GM13976 (cell line): ENCODE measurements at places on chromosomes 7 and 10.

- DNase-seq = no peak
These were observed 27.2 kb upstream of the PLEKHA1 start for GRCh38 chr10:122347170-122347841.

GRCh38 chr7:145313551-145313950, 477.7 kb upstream of the TPK1 start:
- no peak for DNase-seq

GRCh38 chr7:5692112-5692844, 89.2 kb downstream of the RNF216 start:
- DNase-seq = no peak

DNA sequence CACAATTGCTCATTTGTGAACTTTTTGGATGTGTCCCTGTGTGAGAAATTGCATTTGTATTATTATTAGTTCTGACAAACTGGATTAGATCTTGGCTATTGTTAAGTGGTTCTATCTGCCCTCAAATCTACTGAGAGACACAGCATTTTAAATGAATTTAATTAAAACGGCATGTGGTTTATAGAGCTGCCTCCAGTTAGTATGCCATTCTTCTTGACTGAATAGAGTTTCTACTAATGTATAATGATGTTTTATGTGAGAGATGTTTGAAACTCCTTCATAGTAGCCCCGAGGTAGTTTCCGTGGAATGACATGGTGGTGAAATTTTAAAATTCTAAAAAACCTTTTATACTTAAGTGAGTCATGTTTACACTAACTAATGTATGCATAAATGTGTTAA, 110.9 kb downstream of the DYNC1I1 start:
- no peak for DNase-seq

GRCh38 chr10:34751272-34751671, 63.8 kb downstream of the PARD3 start:
- no peak for DNase-seq

DNA sequence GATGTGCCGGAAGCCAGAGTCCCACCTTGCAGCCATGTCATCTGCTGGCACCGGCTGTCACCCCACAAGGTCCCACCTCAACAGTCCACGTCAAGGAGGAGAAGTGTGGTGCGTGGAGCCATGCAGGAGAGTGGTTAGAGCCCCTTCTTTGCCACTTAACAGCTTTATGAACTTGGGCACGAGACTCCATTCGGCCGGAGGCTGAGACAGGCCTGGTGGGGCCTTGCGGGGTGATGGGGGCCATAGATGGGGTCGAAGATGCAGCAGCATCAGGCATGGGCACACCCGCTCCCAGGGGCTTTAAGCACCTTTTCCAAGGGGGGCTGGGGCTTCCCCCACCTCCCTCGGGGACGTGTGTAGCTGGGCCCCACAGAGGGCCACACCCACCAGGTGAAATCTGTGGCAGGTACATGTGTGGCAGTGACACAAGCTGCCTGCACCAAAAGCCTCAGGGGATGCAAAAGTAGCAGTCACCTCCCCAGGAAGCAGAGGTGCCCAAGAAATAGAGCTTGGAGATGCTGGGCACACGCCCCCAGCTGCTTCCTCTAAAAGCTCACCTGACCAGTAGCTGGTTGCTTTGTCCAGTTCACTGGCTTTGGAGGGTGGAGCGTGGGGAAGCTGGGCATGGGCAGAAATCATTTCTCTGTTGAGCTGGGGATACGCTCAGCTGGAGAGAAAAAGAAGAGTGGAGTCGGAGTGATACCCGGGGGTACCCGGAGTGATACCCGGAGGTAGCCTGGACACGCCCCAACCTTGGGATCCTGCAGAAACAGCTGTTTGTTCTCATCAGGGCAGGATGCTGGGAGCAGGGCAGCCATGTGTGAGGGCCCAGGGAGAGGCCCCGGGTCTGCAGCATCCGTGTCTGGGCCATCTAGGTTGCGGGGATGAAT, 199.8 kb downstream of the EBF3 start:
- DNase-seq = no peak

DNA sequence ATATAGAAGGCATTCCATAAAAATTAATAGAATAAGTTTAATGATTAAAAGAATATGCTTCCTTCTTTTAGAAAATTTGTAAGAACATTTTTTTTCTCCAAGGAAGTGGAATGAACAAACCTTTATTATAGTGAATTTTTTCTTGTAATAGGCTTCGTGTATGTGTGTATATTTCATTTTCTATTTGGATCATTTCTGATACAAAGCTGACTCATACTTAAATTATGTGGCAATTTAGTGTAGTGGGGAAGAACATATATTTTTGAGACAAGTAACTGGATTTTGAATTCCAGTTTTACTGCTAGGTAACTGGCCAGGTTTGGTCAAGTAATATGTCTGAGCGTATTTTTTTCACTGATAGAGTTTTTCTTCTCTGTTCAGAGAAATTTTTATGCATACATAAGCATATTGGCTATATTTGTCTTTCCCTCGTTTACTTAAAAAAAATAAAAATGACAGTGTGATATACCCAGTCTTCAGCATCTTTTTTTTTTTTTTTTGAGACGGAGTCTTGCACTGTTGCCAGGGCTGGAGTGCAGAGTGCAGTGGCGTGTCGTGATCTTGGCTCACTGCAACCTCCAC, 50.8 kb downstream of the CDK13 start:
- DNase-seq = no peak

DNA sequence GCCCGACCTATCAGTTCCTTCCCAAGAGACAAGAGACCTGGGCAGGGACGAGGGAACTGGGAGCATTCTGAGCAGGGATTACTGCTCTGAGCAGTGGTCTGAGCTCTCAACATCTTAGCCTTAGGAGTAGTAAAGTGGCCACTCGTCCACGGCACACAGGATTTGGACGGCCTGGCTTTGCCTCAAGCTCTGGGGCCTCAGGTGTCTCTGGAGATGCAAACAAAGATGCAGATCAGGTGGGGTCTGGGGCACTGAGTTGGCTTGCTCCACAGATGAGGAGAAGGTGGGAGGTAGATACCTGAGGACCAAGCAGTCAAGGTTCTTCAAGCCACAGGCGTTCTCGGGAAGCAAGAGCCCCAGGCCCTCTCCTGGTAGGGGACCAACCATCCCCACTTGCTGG, 16.1 kb upstream of the NPFFR1 start:
- no peak for DNase-seq

DNA sequence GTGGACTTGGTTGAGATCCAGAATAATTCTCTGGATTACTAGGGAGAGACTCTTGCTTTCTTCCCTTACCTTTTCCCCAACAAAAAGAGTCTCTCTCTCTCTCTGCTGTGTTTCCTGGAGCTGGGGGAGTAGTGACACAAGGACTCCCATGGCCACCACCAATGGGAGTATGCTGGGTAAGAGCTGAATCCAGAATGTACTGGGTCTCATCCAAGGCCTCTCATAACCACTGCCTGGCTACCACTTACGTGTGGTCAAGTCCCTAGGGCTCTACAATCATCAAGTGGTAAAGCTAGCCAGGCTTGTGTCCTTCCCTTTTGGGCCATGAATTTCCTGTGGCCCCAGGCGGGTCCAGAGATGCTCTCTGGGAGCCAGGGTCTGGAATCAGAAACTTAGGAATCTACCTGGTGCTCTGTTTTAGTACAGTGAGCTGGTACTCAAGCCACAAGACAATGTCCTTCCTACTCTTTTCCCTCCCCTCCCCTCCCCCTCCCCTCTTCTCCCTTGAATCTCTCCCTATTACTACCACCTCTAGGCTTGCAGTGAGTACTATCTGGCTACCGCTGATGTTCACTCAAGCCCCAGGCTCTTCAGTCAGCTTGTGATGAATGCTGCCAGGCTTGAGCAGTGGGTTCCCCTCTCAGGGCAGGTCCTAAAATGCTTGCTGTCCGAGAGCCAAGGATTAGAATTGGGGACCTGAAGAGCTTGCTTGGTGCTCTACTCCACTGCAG, 196.6 kb downstream of the BBS9 start:
- DNase-seq = no peak

DNA sequence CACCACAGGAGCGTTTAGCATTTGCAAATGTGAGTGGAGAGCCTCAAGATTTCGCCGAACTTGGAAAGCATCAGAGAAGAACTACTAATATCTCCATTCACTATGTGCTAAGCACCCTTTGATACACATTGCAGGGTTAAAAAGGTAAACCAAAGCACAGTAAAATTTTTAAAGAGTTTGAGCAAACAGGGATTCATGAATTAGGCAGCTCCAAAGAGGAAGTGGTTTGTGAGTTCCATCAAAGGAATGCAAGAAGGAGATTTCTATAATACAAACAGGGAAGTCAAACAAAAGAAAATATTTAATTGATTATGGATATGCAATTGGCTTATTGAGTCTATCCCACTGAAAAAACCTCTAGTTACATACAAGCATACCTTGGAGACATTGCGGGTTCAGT, 81.1 kb upstream of the TMEM72 start:
- no peak for DNase-seq

GRCh38 chr7:96833676-96834453, 124.2 kb upstream of the SEM1 start:
- DNase-seq = no peak

GRCh38 chr10:133336577-133337369, at the start of gene CALY:
CALY (minus strand) TSS chr10:133336896; CDS start chr10:133328989, 7,907 bp downstream.
- peak; percentile 74 for DNase-seq

GRCh38 chr10:88181902-88182600, 318.6 kb downstream of the PTEN start:
- no peak for DNase-seq

DNA sequence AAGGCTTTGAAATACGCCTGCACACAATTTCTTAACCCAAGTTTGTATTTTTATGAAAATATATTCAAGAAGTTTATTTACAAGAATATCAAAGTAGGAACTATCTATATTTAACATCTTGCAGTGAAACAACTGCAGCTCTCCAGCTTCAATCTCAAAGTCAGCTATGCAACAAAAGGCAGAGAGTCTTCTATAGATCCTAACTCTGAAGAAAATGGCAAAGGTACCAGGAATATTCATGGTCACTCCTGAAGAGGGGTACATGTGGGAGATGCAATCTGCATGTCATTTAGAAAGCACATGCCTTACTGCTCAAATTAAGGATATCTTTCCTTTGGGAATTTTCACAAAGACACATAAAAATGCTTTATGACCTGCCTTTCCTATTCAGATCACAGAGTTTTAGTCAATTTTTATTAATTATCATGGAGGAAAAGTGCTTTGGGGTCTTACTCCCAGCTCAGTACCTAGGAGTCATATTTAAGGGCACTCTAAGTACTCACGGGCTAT, 1.5 kb downstream of the ANK3 start:
- no peak for DNase-seq

DNA sequence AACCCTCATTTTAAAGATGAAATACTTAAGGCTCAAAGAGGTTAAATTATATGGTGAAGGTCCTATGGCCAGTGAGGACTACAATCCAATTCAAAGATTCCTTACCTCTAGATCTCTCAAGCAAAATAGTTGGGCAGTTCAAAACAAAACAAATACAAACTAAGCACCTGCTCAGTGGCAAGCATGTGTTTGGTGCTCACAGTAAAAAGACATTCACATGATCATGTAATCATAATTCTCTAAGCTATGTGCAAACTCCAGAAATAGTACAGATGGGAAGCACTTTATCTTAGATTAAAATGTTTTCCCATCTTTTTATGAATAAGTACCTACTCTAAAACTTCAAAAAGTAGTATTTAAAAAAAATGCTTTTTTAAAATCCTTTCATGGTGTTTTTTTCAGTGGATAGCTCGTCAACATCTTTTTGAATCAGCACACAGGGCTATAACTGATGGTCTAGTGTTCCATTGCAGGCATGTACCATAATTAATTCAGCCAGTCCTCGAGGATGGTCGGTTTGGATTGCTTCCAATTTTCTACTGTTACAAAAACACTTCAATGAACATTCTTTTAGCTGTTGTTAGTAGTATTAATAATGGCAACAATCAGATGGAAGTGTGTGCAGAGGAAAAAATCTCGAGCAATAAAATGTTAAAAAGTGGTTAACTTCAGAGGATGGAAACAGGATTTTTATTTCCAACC, 58.4 kb downstream of the CHCHD3 start:
- no peak for DNase-seq

GRCh38 chr10:91629715-91630549, 2.9 kb downstream of the PPP1R3C start:
- no peak for DNase-seq

- no peak for DNase-seq
These were observed 426.5 kb upstream of the AKR1E2 start for GRCh38 chr10:4399556-4399955.

- no peak for DNase-seq
These were observed 158.8 kb downstream of the NXPH1 start for GRCh38 chr7:8592167-8592566.

DNA sequence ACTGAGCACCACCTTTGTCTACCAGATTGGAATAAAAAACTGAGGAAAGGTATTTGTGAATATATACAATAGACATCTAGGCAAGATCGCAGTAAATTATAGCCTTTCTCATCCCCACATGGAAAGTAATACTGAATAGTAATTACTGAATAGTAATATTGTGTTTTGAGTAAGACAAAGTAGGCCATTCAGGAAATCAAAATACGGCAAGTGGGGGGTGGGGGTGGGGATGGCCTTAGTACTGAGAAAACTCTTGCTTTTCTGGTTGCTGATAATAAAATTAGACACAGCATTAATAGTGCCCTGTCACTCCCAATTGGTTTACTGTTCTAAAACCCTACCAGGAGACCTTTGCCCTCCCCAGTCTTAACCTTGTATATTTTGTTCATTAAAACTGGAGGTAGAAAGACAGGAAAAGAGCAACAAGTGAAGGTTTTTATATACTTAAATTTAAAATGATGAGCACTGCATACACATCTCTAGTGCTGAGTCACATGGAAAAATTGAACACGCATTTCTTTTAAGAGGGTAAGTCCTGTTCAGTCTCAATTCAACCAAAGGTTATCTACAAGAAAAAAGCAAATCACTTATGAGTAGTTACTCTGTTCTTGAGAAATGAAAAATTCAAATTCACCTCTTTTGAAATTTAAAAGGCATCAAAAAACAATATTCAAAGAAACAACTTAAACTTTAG, 65.6 kb downstream of the IGF2BP3 start:
- DNase-seq = no peak

- peak; percentile 15 for DNase-seq
These were observed 968 bp downstream of the NOLC1 start for GRCh38 chr10:102153093-102153620.

- DNase-seq = no peak
These were observed 17.0 kb upstream of the INSIG1 start for GRCh38 chr7:155280446-155281397.

DNA sequence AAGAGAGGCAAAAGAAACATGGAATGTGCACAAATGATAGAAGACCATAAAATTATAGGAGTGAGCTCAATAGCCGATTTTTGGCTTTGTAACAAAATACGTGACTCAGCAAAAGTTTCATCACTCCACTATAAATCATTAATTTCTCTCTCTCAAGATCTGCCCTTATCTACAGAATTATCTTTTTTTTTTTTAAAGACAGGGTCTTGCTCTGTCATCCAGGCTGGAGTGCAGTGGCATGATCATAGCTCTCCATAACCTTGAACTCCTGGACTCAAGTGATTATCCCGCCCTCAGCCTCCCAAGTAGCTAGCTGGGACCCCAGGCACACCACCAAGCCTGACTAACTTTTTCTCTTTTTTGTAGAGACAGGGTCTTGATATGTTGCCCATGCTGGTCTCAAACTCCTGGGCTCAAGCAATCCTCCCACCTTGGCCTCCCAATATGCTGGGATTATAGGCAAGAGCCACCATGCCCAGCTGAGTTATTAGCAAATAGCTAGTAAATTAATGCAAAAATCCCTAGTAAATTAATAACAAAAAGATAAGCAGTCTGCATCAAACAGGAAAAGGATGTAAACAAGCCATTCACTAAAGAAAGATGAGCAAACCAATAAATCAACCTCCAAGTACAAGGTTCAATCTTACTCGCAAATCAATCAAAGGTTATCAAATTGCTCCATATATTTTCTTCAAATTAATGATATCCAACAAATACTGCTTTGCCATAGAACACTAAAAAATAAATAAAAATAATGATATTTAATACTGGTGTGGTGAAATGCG, 450.7 kb downstream of the PARD3 start:
- no peak for DNase-seq
